Neuronal stem cell (in vitro differentiated cells): ENCODE measurements at places on chromosomes 12 and 14.

DNA sequence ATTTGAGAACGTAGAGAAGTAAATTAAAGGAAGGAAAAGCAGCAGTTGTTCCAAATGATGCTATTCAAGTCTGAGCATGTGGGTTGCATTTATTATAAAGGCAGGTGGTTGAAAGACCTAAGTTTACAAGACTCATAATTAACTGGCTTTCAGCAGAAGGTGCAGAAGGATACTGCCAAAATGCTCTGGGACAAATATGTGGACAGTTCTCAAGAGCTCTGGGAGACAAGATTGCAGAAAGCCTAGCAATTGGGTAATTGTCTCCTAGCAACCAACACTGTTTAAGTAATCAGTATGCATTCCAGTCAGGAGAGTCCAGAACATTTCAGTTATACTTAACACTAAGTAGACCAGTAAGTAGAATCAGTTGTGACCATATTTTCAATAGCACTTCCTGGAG is 131.5 kb downstream of the GPR135 start:
- DNase-seq = no peak

DNA sequence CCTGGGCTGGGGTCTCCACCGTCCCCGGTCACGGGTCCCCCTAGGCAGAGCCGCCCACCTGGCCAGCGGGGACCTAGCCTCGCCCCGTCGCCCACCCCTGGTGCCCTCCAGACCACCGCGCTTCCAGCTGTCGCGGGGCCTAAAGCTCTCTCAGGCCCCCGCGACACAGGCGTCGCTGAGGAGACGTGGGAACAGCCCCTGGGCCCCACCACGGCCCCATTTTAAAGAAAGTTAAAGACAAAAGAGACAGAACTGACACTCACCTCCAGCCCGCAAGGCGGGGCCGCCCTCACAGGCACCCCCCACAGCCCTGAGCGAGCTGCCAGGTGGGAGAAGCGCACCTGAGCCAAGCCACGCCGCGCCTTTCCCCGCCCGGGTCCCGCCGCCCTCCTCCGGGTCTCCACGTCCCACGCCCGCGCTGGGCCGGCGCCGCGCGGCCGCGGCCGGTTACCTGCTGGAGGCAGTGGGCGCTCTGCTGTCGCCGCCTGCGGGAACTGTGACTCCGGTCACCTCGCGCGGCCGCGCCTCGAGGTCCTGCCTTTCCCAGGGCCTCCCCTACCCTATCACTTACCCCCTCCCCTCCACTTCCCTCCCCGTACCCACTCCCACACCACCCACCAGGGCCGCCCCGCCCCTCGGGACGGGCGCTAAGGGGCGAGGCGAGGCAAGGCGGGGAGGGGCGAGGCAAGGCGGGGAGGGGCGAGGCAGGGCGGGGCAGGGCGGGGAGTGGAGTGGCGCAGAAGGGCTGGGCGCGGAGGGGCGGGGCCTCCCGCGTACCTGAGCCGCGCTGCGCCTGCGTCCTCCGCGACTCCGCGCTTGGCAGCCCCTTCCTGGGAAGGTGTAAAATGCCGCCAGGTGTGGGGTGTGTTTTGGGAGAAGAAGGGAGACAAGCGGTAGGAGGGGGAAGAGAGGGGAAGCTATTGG is 31.2 kb downstream of the TC2N start:
- peak; percentile 64 for DNase-seq

- no peak for DNase-seq
Measured at GRCh38 chr14:68106456-68106855, 286.9 kb downstream of the RAD51B start.

DNA sequence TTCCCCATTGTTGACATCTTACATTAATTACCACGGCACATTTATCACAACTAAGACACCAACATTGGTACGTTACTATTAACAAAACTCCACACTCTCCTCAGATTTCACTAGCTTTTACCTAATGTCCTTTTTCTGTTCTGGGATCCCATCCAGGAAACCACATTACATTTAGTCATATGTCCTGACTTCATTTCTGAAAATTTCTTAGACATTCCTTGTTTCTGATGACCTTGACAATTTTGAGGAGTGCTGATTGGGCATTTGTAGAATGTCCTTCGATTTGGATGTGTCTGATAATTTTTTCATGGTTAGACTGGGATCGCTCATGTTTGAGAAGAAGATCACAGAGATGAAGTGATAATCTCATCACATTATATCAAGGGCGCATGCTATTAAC is 34.6 kb upstream of the ACSM4 start:
- no peak for DNase-seq

GRCh38 chr12:80472911-80473500 is 29.0 kb downstream of the PTPRQ start:
- peak; percentile 6 for DNase-seq

DNA sequence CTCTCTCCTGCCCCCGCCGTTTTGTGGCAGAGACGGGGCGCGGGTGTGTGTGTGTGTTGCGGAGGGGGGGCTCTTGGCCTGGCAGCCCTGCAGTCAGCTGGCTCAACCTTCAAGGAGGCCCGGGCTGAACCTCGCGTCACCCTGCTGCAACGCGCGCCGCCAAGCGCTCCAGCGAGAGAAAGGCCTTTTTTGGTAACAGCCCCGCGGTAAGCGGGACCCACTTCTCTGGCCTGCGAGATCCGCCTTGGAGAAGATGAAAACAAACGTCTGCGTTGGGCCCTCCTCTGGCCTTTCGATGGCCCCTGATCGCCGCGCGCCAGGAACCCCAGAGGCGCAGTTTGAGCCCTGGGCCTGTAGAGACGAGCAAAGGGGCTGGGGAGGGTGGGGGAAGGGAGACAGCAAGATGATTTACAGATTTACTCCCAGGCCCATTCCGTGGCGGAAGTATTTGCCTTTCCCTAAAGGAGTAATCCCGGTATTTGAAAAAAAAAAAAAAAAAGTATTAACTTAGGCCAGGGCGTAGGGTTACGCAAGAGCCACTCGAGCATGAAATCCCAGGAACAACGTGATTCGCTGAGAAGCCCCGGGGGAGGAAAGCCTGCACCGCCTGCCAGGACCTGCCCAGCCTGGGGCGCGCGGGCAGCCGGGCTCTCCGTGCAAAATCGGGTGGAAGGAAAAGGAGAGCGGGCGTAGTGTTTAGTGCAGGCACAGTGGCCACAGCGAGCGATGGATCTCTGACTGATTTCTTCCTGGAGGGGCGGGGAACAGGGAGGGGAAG is 4.5 kb upstream of the IRF2BPL start:
- peak; percentile 75 for DNase-seq
